Naive thymus-derived CD4-positive, alpha-beta T cell (primary cell): ENCODE measurements at places on chromosomes 5 and 9. TPM values are rescaled to one million over a fixed set of nuclear protein-coding genes. Genes with fewer than 3 reads are reported as not detected.

The GPR107 gene
- total RNA-seq, result 22.8 TPM

The SV2C gene
- not detected for total RNA-seq

GRCh38 chr5:113292462-113292861 lies 142.3 kb downstream of the TSSK1B start:
- peaks cover 8% of the 10 kb centered on the region for H3K4me1 ChIP-seq
- H3K27ac ChIP-seq, result no peak overlapping the region
- no peaks in the 10 kb centered on the region for H3K36me3 ChIP-seq
- no peaks in the 10 kb centered on the region for H3K27me3 ChIP-seq

DNA sequence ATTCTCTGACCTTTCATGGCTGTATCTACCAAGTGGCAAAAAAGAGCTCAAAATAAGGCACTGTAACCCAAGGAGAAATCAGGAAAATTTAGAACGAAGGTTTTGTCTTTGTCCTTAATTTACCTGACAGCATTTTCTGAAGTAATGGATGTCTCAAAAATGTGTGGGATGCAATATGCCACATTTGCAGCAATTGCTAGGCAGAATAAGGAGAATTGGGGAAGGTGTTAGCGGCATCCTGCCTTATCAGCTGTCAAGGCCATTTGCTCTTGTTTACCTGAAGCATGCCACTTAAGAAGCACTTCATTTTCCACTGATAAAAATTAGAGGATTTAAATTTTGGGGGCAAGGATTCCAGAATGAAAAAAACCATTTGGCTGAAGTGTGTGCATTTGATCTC lies 39.0 kb downstream of the PDE8B start:
- DNase-seq, result no peak
- no peaks in the 10 kb centered on the region for H3K36me3 ChIP-seq
- H3K4me1 ChIP-seq, result no peaks in the 10 kb centered on the region
- no peak overlapping the region for H3K27ac ChIP-seq
- no peak overlapping the region for H3K4me3 ChIP-seq

DNA sequence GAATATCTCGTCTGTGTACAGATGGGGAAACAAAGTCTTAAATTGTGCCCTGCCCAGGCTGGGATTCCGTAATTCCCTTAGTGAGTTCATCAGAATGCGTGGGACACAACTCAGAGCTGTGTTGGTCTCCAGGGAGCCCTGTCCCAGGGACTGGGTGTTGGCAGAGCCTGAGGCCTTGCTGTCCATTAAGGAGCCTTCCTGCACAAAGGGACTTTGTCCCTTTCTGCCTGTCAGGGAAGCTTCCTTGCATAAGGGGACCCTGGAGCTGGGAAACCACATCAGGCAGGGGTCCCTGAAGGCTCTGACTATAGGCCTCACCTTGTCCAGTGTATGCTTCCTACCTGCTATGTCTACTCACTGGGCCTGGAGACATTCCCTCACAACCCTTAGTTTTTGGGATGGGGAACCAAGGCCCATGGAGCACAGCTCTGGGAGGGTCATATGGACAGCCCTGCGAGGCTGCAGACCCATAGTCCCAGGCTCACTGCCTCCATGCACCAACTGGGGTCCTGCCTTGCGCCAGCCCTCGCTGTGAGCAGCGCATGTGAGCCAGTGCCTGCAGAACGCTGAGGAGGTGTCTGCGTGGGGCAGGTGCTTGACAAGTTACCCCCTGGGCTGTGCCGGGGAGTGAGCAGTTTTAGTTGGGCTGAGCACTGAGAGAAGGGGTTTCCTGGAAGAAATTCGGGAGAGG lies 1.6 kb downstream of the CARD19 start:
- peaks cover 58% of the 10 kb centered on the region for H3K4me1 ChIP-seq
- DNase-seq, result no peak
- no peaks in the 10 kb centered on the region for H3K36me3 ChIP-seq

GRCh38 chr9:136528716-136529341 lies 17.0 kb downstream of the NOTCH1 start:
- H3K27me3 ChIP-seq, result no peaks in the 10 kb centered on the region
- no peak for DNase-seq
- peak overlapping the region; percentile 56 for H3K27ac ChIP-seq
- peaks cover 29% of the 10 kb centered on the region for H3K4me1 ChIP-seq

DNA sequence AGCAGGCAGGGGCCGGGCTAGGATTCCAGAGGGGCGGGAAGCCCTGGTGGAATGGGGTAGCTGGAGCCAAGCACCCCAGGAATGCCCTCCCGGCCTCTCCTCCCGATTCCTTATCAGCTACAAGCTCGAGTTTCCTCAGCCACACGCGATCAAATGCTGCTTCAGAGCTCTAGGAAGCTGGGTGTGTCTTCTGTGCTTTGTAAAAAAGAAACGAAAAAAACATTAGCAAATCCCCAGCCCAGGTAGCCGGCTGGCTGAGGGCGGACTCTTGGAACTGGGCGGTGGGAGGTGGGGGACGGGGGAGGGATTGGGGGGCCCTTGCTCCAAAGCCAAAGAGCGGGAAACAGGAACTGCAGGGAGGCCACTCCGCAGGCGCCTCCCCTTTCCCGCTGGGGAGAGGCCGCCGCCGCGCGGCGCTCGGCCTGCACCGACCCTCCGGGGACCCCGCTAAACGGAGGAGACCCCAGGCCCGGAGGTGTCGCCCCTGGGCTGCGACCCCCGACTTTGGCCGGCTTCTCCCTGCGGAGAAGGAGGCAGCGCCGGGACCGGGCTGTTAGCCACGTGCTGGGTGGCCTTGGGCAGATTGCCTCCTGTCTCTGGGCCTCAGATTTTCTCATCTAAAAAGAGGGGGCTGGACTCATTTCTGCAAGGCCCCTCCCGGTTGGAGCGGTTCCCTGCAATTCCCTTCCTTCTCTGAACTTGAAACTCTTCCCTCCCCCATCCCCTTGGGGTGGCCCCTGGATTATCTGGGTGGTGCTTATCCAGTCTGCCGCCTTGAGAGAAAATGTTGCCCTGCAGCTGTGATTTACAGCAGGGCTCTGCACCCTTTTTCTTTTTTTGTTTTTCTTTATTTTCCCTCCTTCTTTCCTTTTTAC lies 40.9 kb upstream of the FABP6 start:
- no peaks in the 10 kb centered on the region for H3K4me1 ChIP-seq
- H3K4me3 ChIP-seq, result no peak overlapping the region
- no peak for DNase-seq
- no peaks in the 10 kb centered on the region for H3K27me3 ChIP-seq
- H3K36me3 ChIP-seq, result no peaks in the 10 kb centered on the region

The KIF20A gene
- total RNA-seq, result 0.29 TPM

- H3K27me3 ChIP-seq, result no peaks in the 10 kb centered on the region
- no peak overlapping the region for H3K27ac ChIP-seq
- no peaks in the 10 kb centered on the region for H3K36me3 ChIP-seq
- H3K4me1 ChIP-seq, result no peaks in the 10 kb centered on the region
Measured at GRCh38 chr5:168434001-168434400, 52.3 kb upstream of the RARS1 start.
